CD4-positive, alpha-beta T cell treated with Interleukin-21 for 1 hour (primary cell): ENCODE measurements at places on chromosomes 2 and 18.

DNA sequence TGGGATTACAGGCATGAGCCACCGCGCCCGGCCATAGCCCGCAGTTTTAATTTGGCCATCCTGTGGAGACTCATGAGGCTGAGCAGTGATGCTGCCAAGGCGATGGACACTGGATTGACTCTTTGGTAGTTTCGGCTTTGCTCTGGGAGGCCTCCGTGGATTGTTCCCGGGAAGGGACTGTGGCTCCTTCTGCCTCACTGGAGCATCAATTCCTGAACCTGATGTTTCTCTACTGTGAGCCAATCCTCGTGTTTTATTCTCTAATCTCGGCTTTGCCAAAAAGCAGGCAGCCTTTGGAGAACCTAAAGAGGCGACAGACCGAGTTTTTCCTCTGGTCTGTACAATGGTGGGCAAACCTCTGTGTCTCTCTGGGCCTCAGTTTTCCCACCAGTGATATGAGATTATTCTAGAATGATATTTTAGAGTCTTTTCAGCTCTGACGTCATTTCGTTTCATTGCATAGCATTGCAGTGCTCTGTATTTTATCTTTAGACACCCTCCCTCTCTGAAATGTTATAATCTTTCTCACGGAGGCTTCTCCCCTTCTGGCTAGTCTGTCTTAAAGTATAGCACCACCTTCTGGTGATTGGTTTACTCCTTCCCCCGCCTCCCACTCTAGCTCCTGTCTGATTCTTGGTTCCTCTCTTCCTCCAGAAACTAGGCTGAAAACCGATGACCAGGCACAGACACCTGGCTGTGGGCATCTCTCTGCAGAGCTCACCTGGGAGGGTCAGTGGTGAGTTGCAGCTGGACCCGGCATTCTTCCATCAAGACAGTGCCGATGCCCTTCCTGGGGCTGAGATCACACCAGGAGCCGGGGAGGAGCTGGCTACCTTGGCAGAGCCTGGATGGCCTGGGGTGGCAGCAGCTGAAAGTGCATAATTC, 341.3 kb downstream of the MYCN start:
- no peak for DNase-seq

DNA sequence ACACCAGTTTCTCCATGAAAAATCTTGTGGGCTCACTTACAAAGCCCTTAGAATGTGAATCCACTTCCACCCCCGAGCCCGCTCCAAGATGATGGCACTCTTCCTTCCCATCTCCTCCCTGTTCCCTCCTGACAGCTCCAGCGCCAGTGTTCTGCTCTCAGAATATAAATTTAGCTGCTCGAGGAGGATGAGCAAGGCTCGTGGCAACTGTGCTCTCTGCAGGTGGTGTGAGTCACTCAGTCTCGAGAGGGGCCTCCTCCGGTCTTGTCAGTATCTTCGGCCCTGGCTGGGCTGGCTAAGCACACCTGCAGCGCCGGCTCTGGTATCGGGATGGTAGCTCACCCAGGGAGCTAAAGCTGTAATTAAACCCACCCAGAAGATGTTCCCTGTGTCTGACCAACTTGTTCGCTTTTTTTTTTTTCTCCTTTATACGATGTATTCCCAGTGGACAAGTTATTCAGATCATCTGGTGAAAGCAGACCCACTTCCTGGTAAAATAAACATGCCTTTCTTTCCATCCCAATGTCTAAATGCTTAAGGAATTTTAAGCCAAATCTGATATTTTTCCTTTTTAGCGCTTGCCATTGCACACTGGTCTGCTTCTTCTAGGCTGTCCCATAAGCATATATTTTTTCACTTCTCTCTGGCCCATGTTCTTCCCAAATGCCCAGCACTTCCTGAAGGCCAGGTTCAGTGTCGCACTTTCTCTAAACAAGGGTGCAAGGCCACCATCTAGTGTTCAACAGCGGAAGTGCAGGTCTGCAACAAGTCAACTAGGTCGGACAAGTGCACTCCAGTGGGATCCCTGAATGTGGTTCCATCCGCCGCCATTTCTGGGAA, 31.4 kb upstream of the YPEL5 start:
- peak; percentile 66 for DNase-seq

DNA sequence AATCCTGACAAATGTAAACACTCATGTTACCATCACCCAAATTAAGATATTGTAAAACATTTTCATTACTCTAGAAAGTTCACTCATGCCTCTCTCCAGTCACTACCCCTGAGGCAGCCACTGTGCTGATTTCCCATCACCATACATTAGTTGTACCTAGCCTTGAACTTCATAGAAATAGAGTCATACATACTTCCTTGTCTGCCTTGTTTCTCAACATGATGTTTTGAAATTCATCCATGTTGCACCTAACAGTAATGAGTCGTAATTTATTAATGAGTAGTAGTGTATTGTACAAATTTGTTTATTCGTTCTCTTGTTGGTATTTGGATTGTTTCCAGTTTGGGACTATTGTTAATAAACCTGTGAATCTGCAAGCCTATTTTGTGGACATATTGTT, 49.0 kb upstream of the TWSG1 start:
- DNase-seq, result no peak

DNA sequence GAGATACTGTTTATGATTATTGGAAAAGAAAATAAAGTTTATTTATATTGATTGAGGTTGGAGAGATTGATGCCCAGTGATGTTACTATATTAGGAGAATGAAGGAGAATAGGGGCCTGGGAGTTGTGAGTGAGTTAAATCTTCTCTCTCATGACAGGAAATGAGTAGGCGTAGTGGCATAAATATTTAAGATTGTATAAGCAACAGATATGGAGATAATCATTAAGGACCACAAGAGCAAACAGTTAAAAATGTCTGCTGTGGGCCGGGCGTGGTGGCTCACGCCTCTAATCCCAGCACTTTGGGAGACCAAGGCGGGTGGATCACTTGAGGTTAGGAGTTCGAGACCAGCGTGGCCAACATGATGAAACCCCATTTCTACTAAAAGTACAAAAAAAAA, 62.7 kb downstream of the PTRHD1 start:
- no peak for DNase-seq

GRCh38 chr2:3864943-3865865, 161.8 kb downstream of the DCDC2C start:
- DNase-seq, result no peak

GRCh38 chr18:79400091-79400590, 4.4 kb downstream of the NFATC1 start:
- peak; percentile 80 for DNase-seq

- no peak for DNase-seq
These were observed 31.5 kb upstream of the MFF start for GRCh38 chr2:227293531-227293930.

GRCh38 chr2:121638333-121638732, 10.9 kb downstream of the CLASP1 start:
- DNase-seq, result no peak

GRCh38 chr2:147630585-147630984, 214.2 kb upstream of the ACVR2A start:
- no peak for DNase-seq

DNA sequence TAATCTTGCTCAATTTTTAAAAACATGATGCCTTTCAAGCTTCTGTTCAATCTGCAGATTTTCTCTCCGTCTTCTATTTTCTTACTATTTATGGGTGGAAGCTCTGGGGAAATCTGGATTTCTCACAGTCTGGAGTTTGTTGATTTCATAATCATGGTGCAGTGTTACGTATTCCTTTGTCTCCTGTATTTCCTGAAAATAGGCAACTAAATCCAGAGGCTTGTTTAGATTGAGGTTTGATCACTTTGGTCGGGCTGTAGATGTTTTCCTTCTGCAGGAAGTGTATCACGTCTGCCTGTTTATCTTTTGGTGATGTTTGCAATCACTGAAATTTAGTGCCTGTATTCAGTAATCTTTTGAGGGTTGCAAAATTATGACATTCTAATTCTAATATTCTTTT, 487.7 kb downstream of the LRRTM4 start:
- DNase-seq, result no peak

GRCh38 chr2:63571291-63571690, 17.0 kb downstream of the WDPCP start:
- DNase-seq, result no peak

GRCh38 chr2:240947176-240947575, 41.0 kb downstream of the CROCC2 start:
- DNase-seq, result no peak

DNA sequence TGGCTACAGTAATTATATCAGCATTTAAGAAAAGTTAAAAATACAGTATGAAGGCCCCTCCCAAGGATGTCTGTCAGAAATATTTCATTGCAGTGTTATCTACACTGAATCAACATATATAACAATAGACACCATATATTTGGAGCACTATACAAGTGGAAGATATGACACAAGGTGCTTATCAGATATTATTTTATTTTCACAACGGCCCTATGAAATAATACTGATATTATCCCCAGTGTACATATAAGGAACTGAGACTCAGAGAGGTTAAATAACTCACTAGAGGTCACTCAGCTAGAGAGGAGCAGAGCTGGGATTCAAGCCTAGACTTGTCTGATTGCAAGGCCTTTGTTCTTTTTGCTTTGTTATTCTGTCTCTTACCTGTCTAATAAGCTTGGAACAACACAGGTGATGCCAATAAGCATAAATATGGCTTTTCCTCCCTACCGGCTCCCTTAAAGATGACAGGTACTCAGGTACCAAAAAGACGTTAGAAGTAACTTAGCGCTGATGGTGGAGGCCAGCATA, 4.7 kb upstream of the SLC40A1 start:
- no peak for DNase-seq

GRCh38 chr18:60259052-60259681, 113.4 kb downstream of the MC4R start:
- DNase-seq, result no peak

DNA sequence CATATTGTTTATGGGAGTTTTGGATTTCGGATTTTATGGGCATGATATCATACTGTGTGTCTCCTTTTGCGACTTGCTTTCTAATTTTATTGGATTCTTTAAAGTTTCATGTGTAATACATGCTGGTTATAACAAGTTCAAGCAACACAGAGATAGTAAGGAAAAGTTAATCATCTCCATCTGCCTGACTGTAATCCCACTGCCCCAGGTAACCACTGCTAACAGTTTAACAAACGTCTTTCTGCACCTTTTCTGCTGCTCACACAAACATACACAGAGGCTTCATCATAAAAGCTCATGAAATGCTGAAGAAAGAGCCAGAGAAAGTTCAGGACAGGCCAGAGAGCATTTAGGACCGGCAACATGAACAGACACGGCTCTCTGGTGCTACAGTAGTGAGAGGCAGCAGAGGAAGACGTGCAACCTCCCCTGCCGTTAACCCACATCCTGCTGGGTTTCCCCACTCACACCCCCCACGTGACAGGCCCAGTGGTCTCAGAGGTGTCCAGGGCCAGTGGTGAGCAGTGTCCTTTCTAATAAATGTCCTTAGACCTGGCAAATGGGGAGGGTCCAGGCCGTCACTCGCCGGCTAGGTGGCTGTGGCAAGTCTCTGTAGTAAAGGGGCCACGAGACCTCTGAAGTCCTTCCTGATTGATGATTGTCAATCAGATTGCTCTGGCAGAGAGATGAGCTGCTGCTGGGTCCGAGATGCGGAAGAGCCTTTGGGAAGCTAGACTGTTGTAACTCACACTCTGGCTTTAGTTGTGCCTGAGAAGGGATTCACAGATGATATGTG, 43.0 kb upstream of the SLC1A4 start:
- DNase-seq, result peak; percentile 66

GRCh38 chr2:156065912-156066311, 266.6 kb downstream of the NR4A2 start:
- no peak for DNase-seq

GRCh38 chr2:38076152-38076709, 280 bp upstream of the CYP1B1 start:
- DNase-seq, result no peak

- DNase-seq, result no peak
These were observed 171.6 kb downstream of the GRB14 start for GRCh38 chr2:164449706-164450105.

DNA sequence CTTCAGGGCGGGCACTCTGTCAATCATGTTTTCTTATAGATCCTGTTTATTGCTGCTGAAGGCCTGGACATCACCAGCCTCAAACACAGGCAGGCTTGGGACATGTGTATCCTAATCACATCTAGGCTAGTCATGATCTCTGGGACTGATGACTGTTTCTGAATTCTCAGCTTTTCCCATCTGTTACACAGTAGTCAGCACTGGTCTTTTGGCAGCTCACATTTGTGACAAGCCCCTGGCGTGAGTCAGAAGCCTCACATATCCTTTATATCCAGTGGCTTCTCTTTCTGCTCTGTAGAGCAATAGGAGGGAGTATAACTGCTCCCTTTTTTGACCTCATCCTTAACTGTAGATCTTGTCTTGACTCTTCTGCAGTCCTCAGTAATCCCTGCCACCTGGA, 4.5 kb downstream of the SEMA4F start:
- DNase-seq, result no peak

GRCh38 chr2:110946902-110947301, 173.8 kb upstream of the BCL2L11 start:
- DNase-seq, result no peak

- no peak for DNase-seq
These were observed 34.3 kb upstream of the ITM2C start for GRCh38 chr2:230830428-230830827.

DNA sequence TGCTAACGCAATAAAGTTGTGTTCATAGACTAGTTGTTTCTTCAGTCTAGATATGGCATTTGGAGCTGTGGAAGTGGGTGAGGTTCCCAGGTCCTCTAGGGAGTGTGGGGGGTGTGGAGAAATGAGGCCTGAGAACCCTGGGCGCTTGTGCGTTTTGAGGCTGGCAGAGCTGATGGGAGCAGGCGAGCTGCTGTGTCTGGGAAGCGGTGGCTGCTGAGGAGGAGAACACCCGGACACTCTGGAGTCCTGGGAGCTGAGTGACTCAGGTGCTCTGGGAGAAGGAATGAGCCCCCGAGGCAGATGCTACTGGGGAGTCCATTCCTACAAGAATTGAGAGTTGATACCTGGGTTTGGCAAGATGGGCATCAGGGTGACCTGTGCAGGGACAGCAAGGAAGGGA, 67.5 kb downstream of the LPIN1 start:
- no peak for DNase-seq

GRCh38 chr18:75492852-75493251, 65.3 kb upstream of the SMIM21 start:
- no peak for DNase-seq

- DNase-seq, result peak; percentile 68
These were observed 140.3 kb downstream of the TRIB2 start for GRCh38 chr2:12856934-12857601.

- DNase-seq, result no peak
These were observed 77.6 kb downstream of the PDE1A start for GRCh38 chr2:182349268-182349667.

GRCh38 chr2:58032764-58033080, 13.9 kb upstream of the VRK2 start:
- no peak for DNase-seq
